ENCODE measurements at places on chromosomes 2 and 18. TPM values are rescaled to one million over a fixed set of nuclear protein-coding genes. Genes with fewer than 3 reads are reported as not detected.

DNA sequence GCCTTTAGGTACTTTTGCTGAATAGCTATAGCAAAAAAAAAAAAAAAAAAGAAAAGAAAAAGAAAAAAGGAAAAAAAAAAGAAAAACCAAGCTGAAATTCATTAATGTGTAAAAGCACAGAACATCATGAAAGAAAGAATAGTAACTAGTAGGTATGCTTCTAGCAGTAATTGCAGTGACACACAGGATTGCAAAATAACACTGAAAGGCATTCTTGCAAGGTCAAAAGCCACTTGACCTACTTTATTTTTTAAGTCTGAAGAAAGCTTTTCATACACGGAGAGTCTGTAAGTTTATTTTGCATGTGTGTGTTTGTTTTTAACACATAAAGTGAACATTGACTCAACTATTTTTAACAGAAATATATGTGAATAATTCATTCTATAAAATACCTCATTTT is 54.4 kb downstream of the DOK6 start:
- no peak for DNase-seq

DNA sequence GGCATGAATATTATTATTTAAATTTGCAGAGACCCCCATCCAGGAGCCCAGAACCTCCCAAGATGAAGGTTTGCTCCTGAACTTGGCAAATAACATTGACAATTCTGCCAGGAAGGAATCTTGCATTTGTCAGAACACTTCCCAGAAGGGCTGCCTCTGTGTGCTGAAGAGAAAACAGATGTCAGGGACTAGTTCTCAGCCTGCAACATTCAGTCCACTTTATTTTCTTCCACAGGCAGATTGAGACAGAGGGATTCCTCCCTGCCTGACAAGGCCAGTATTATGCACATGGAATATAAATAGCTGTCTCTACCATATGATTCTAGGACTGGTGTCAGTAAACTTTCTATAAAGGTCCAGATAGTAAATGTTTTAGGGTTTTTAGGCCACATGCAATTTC is 171.5 kb upstream of the SIX2 start:
- no peak for DNase-seq

- no peak for DNase-seq
These were observed 220.2 kb downstream of the NDUFA10 start for GRCh38 chr2:239805043-239805329.

Gene BOLL
- polyA plus RNA-seq = not detected

Gene PPP1R1C
- polyA plus RNA-seq = 2.1 TPM

Gene EFHD1
- polyA plus RNA-seq = 77.2 TPM

GRCh38 chr2:39481611-39482010 is 44.5 kb upstream of the MAP4K3 start:
- no peak for DNase-seq
